Glomerular endothelial cell (primary cell): ENCODE measurements at places on chromosomes 13 and 19. TPM values are rescaled to one million over a fixed set of nuclear protein-coding genes. Genes with fewer than 3 reads are reported as not detected.

GRCh38 chr13:22325761-22326160, 654.9 kb downstream of the FGF9 start:
- no peak for DNase-seq

DNA sequence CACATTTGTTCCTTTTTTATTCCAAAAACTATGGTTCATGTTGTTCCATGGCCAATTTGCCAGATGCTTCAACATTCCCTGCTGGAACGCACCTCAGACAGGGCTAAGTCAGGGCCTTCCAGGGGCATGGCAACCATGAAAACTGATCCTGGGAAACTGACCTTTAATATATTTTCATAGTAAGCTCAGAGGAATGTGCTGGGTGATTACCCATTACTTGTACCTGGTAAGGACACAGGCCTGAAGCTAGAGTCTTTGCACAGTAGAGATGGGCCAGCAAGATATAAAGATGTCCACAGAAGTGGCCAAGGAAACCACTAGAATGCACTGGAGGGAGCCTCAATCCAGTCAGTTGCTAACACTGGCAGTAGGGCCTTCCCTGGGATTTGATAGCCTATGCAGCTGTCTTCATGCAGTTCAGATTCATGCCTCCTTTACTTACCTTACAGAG, 353.1 kb downstream of the ENOX1 start:
- DNase-seq, result no peak

- DNase-seq, result no peak
Measured at GRCh38 chr13:23778879-23779278, 110.3 kb downstream of the MIPEP start.

DNA sequence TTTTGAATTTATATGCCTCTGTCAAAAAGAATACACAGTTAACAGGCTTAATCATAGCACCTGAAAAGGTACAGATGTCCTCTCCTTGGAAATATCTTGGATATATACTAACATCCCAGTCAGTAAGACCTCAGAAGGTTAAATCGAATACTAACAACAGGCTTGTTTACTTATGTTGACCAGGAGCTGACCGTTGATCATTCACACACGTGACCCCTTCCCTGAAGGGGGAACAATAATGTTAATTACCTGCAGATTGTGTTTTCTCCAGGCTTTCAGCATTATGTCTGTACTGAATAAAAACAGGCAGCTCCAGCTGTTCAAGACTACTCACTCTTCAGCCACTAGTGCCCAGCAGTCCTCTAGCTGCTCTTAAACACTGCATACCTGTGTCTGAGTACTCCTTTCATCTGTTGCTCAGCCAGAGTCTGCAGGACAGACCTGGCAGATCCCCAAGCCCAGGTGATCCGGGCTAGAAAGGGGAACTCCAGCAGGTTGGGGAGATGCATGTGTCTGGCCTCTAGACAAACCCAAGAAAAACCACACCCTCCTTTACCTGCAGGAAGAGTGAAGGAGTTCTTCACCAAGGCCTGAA, 163.9 kb downstream of the RNF17 start:
- no peak for DNase-seq

DNA sequence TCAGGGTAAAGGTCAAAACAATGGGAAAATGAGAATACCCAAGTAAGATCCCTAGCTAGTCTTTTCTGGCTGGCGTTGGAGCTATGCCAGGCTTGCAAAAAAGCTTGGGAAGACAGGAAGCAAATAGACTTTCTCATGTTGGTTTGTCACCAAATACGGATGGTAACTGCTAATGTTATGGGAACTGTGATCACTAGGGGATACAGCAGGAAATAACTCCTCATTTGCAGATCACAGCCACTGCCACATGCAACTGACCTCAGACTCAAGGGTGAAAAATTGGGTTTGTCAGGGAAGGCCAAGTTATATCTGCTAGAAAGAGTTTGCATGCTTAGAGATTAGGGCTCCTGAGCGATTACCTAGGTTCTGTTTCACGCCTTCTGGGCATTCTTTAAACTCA, 162.9 kb downstream of the NHLRC3 start:
- DNase-seq, result no peak

DNA sequence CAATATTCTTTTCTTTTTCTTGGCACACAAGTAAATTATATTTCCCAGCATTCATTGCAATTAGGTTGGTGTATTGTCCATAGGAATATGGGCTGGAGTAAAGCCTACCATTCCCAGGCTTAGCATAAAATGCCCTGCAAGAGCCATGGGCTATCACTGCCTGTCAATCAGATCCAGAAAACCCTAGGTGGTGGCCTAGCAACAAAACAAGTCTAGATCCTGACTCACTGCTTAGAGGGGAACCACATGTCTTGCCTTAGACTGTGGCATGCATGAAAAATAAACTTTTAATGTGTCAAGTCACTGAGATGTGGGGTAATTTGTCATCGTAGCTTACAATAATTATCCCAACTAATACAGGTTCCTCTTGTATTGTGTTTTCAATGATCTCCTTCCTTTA, 16.2 kb downstream of the SOX21 start:
- DNase-seq, result no peak

DNA sequence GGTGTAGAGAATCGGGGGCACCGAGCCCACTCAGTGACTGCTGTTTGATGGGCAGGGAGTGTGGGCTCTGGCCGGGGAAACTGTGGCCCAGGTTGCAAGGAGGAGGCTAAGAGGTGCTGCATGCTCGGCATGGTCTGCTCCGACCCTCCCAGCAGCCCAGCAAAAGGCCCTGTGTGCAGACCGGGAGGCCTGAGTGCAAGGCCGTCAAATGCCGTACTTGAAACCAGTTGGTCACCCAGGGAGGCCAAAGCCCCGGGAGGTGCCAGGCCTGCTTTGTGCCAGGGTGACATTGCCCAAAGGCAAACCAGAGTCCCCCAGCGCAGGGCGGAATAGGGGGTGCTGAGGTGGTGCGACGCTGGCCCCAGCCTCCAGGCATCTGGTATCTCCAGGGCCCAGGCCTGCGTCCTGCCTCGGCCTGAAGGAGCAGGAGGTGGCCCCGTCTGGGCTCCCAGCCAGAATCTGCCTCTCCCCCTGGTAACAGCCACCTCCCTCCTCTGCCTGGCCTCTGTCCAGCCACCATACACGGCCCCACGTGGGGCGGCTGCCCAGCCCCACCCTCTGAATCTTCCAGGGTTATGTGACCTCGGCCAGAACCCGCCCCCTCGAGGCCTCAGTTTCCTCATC, 4.0 kb downstream of the PIK3R2 start:
- DNase-seq, result no peak

GRCh38 chr13:42617221-42617620, 43.3 kb downstream of the TNFSF11 start:
- no peak for DNase-seq

GRCh38 chr19:37669450-37669914, 14.2 kb upstream of the ZFP30 start:
- DNase-seq, result no peak

Gene GPR180
- 9.9 and 10.6 TPM in 2 replicates for total RNA-seq

Gene CLPTM1
- 87.7 and 119 TPM in 2 replicates for total RNA-seq

Gene NCR1
- total RNA-seq, result not detected in 2 replicates

Gene TYROBP
- total RNA-seq, result not detected in 2 replicates

Gene UBE2L5
- 0.18 TPM in 1 of 2 replicates, not detected in the other for total RNA-seq
